ENCODE measurements at places on chromosomes 11 and 22. TPM values are rescaled to one million over a fixed set of nuclear protein-coding genes. Genes with fewer than 3 reads are reported as not detected.

GRCh38 chr11:112255067-112255720, 5.5 kb downstream of the PLET1 start:
- DNase-seq, result no peak

The MS4A12 gene
- not detected for total RNA-seq

GRCh38 chr11:72144807-72145565, 9.5 kb downstream of the FOLR3 start:
- DNase-seq, result no peak

DNA sequence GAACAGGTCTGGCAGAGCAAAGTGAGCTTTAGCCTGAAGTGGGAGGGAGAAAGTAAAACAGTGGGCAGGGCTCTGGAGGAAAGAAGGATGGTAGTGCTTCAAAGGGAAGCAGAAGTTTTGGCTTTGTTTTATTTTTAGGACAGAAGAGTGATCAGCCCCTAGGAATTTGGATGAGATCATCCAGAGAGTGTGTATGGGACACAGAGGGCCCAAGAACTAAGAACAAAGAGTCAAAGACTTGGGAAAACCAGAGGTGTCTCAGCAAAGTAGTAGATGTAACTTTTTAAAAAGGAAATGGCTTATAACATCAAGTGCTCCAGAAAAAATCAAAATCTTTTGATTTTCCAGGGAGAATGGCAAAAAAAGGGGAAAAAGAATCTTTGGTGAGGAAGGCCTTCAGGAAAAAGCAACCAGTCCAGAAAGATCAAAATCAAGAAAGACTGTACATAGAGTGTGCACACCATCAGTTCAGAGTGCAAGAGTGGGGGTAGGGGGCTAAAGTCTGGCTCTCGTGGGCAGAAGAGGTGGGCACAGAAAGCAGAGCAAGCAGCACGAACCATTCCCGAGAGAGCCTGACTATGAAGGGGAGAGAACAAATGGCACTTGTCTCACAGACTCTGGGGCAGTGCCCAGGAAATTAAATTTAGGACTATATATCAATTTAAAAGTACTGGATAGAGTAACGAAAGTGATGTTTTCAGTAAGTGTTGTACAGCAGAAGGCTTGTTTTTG, 30.0 kb downstream of the MAPK1 start:
- no peak for DNase-seq

DNA sequence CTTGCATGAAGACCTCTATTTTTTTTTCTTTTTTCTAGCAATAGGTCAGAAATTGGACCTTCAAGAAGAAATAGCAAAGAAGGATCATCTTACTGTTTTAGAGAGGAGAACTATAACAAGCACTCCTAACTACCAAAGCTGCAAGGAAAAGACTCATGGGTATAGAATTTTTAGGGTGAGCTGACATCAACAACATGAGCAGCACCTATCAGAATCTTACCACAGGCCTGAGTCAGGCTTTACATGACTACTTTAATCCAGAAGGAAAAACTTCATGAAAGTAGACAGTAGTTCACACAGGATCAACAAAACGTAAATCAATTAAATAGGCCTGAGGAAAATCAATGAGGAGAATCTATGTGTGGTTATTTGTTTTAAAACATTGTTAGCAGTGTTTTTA, 130.5 kb downstream of the FAM76B start:
- no peak for DNase-seq

- no peak for DNase-seq
These were observed 16.5 kb downstream of the SIAE start for GRCh38 chr11:124656774-124657630.

DNA sequence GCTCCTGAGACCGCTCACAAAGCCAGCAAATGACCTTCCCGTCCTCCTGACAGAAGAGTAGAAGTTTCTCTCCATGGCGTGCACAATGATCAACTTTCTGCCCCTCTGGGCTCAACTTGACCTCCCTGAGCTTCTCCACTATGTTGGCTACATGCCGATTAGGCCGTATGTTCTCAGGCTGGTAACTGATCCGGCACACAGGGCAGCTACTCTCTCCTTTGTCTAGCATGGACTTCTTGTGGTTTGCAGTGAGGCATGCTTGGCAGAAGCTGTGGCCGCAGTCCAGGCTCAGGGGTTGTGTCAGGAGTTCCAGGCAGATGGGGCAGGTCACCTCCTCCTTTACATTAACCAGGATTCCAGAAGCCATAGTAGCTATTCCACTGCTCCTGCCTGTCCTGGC, 5.1 kb downstream of the TRIM5 start:
- DNase-seq, result no peak

All from left ventricle myocardium inferior (tissue), 1 donor.